Left renal pelvis (tissue), 4 donors: ENCODE measurements at places on chromosomes 12 and 14.

- DNase-seq, result no peak
These were observed 620.1 kb downstream of the MED13L start for GRCh38 chr12:115657081-115658013.

GRCh38 chr12:100463661-100464060 is 10.0 kb upstream of the NR1H4 start:
- no peak for DNase-seq

- no peak for DNase-seq
These were observed 73.1 kb downstream of the DERA start for GRCh38 chr12:15984097-15984800.

GRCh38 chr12:14723763-14724162 is 27.4 kb upstream of the GUCY2C start:
- DNase-seq, result no peak

DNA sequence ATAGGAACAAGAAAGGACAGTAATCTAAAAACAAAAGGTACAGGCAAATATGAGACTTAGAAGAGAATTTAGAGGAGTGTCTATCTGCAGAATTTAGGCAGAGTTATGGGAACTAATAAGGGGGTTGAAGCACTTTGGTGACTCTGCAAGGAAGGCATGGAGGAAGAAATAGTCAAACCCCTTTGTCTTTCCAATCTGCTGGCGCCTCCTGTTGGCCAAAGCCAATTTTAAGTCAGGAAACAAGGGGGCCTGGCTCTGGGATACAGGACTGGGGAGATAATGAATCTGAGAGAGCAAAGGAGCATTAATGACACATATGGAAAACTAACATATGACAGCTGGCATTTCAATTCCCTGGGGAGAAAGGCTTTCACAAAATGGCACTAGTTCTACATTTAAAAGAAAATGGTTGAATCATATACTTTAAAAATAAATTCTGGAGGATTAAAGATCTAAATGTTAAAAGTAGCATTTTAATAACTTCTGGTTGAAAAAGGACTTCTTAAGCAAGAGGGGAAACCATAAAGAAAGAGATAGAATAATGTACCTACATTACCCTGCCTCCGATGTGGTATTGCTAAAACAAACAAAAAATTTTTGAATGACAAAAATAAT is 48.5 kb upstream of the CSRP2 start:
- no peak for DNase-seq

DNA sequence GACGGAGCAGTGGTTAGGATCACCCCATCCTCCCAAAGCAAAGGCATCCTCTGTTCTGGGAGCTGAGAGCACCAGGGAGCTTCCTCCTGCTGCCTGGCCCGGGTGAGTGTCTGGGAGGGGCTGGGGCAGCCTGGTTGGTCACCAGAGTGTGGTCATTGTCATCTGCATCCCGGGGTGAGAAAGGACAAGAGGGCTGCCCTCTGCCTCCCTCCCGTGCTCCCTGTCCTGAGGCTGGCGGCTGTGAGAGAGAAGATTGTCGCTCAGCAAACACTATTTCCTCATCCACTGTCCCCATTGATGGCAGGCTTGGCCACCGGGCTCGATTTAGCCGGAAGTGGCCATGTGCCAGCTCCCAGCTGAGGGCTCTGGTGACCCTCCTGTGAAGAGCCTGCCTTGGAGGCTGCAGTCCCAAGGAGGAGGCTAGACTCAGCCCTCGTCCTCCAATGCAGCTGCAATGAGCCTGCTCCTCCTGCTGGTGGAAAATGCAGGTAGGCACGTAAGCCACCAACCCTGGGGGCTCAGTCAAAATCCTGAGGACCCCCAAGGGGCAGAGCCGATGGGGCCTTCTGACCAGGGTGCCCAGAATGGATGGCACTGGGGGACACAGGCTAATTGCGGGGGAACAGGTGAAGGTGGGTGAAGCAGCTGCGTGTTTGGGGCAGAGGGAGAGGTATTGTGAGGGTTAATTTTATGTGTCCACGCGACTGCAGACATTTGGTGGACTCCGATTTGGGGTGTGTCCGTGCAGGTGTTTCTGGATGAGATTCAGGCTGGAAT is 155.7 kb downstream of the KIF26A start:
- DNase-seq, result no peak

- DNase-seq, result no peak
These were observed 29.2 kb downstream of the DIP2B start for GRCh38 chr12:50533971-50534370.

- no peak for DNase-seq
These were observed 38.3 kb downstream of the TTC7B start for GRCh38 chr14:90777830-90778485.

DNA sequence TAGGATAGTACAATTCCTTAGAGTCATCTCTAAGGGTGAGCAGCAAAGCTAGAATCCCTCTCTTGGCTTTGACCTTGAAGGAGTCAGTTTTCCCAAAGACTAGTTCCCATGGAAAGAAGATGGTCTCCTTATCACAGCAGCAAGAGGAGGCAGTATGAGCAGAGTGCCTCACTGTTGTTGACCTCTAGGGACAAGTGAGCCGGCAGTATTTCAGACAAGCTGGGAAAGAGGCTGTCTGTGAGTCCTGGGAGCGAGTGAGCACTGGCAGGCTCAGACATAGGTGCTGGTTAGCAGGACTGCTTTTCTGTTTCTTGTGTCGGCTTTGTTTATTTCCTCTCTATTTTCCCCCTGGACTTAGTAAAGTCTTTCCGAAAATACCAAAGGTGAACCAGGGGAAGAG is 60.7 kb downstream of the NTF3 start:
- DNase-seq, result no peak

GRCh38 chr14:30125322-30125979 is 197.8 kb upstream of the PRKD1 start:
- no peak for DNase-seq

DNA sequence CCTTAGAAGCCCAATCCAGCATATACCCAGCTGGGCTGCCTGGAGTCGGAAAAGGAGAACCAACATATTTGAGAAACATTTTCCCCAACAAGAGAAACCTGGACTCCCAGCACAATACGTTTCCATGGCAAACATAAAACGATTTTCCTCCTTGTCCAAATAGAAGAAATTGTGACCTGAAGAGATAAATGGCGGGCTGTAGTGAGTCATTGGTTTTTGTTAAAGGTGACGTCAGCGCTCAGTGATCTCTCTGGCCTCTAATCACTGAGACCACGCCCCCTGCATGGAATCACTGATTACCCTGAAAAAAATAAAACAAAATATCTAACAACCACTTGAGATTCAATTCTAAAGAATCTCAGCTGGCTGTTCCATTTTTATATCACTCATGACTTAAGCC is 6.0 kb downstream of the CCDC60 start:
- no peak for DNase-seq

DNA sequence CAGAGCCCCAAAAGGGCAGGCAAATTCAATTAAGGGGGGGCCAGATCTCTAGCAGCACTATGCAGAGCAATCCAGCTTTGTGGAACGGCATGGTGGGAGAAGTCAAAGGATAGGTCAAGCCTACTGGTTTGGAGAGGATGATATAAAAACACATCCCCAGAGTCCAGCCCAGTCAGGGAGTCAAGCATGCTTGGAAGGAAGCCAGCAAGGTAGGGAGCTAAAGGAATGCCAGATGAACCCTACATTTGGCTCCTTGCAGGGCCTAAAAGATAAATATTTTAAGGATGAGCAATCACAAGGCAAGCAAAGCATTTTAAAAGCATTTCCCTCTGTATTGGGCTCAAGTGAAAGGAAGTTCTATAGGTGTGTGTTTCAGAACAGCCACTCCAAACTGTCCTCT is 21.4 kb downstream of the KCTD10 start:
- DNase-seq, result no peak

DNA sequence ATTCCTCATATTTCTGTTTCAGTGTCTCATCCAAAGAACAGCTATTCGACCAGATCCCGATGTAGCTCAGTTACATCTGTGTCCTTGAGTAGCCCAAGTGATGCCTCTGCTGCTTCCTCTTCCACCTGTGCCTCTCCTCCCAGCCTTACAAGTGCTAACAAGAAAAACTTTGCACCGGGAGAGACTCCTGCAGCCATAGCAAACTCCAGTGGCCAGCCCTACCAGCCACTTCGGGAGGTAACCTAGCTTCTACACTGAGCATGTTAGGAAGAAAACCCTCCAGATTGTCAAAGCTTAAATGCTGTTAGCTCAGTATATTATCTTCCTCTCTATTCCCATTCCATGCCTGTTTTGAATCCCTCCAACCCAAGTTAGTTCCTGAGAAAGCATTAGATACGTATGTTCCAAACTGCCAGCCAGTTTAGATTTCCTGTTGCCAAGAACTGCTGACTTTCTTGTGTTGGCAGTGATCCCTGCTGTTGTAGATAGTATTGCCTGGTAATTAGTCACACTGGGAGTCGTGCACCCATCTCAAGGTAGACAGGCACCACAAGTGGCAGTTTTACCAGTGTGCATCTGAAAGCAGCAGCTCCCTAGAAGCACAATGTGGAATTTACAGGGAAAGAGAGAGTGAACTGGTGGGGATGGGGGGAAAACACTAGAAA is 14.0 kb upstream of the KCNH3 start:
- no peak for DNase-seq

- DNase-seq, result no peak
These were observed 56.3 kb downstream of the CCDC88C start for GRCh38 chr14:91361233-91361811.

DNA sequence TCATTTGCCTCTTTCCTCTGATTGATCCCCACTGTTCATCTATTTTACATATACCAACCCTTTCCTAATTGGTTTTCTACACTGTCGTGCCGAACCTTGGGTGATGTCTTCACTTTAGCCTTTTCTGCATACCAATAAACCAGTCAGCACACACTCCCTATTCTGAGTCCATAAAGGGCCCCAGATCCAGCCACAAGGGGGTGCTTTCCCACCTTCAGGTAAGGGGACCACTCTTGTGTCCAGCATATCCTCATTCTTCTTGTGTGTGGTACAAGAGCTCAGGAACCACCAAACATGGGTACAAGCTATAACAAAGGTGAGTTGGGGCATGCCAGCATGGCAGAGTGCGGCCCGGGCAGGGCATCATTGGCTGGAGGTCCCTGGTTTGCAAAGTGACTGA is 859.8 kb downstream of the FSCB start:
- DNase-seq, result no peak

- peak; percentile 33 for DNase-seq
These were observed 33.0 kb downstream of the BEGAIN start for GRCh38 chr14:100554082-100554677.

GRCh38 chr12:92237762-92238523 is 92.3 kb upstream of the BTG1 start:
- DNase-seq, result no peak

GRCh38 chr12:94326727-94327126 is 132.9 kb downstream of the CEP83 start:
- no peak for DNase-seq
